ENCODE measurements at places on chromosomes 11 and 22.

DNA sequence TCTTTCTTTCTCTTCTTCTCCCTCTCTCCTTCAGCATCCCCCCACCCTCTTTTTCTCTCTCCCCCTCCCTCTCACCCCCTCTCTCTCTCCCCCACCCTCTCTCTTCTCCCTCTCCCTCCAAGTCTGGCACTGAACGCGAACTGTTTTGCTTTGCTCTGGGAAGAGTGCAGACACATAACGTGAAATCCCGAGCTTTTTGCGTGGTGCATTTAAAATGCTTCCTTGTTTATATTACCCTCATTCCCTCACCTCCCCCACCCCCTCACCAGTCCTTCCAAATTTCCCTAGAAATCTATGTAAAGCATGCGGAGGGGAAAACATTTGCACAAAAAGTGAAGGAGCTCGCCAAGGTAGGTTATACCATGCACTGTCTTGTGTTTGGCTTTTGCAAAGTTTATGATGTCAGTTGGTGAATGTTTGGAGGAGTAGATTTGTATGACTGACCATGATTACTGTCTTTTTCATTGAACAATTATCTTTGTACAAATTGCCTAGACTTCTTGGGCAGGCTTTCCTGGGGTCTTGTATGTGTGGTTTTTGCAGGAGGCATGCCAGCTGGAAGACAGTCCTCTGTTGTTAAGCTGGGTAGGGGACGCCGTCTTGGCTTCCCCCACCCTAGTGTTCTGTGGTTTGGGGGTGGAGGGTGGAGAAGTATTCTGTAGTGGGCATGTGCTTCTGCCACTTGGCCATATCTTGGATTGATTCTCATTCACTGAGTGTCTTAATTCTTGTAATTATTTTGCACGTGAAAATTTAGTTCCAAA, 123.7 kb upstream of the HSD17B12 start:
- DNase-seq: no peak

DNA sequence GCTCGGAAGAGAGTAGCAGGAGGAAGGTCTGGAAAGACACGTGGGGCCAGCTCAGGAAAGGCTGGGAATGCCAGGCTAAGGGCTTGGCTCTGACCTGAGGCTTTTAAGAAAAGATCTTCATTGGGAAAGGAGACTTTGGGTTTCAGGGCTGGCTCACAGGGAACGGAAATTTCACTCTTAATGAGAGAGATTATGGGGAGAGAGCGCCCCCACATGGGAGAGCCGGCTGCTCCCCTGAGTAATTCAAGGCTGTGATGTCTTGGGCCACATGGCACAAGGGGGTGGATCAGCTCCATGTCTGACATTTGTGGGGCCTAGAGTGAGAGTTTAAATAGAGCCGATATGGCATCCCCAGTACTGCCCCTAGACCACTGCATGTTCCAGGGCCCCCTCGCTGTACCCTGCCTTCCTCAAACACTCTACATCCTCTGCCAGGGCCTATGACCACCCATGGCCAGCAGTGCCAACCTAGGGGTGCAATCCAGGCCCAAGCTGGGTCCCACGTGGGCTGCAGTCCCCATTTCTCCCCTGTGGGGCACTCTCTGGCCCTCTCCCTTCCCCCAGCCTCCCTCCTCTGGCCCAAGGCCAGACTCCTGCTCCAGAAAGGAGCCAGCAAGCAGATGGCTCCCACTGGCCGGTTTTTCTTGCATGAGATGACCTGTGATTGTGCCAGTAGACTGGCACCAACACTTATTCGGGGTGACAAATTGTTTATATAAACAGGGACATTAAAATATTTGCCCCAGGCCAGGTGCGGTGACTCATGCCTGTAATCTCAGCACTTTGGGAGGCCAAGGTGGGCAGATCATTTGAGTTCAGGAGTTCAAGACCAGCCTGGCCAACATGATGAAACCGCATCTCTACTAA, 75.2 kb downstream of the ISX start:
- DNase-seq: peak; percentile 67

DNA sequence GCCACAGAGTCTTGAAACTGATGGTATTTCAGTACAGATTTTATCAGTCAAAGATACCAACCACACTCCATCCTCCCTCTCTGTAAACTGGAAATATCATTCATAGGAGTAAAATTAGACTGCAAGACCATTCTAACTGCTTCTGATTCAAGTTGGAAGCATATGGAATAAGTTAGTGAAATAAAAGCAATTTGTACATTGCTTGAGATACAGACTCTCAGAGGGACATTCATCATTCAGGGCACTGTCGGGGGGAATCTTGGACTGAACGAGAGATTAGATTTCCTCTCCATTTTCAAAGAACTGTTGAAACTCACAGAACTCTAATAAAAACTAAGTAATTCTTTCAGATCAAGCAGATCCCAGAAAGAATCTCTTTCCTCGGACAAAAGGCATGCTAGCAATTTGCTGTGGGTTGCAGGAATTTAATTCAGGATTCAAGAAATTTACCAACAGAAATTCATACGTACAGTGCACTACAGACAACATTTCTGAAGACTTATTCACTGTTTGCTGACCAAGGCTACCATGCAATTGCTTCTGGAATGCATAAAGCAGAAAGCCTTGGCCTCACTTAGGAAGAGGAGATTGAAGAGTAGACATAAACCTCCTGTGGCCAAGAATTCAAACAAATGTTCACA, 34.1 kb downstream of the PAMR1 start:
- peak; percentile 48 for DNase-seq

DNA sequence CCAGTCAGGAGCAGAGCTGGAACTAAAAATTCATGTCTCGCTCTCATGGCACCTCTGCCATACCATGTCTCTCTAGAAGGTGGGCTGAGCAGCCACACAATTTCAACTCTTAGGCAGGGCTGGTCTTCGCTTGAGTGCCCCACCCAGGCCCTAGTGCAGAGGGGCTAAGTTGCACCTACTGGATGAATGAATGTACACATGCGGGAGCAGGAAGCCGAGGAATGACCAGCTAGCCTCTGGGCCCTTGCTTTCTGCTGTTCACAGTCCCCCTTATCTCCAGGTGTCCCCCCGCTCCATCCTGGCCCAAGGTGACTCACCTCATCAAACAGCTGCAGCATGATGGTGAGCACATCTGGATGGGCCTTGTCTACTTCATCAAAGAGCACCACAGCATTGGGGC, 57.5 kb upstream of the PHOX2A start:
- DNase-seq: no peak

- no peak for DNase-seq
Observed at GRCh38 chr22:37290737-37291136, 8.4 kb downstream of the CYTH4 start.

GRCh38 chr11:74397501-74398243, 561 bp downstream of the PGM2L1 start:
- peak; percentile 61 for DNase-seq

- DNase-seq: no peak
Observed at GRCh38 chr11:69635804-69636511, 5.0 kb upstream of the CCND1 start.

- peak; percentile 32 for DNase-seq
Observed at GRCh38 chr11:84398017-84398626, 1112.0 kb upstream of the CCDC90B start.

DNA sequence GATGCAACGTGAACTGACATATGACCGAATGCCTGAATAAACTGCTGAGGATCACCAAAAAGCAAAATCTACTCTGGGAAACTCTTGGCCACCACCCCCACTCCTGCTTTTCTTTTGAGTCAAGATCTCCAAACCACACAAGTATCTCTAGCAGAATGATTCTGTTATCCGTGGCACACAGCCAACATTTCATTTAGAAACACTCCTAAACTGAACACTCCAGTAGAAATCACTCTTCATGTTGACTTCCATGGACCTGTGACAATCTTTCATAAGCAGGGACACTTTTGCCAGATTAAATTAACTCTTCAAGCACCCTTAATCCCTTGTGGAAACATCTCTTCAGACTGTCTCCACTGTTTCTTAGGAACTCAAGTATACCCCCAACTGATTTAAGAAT, 44.4 kb downstream of the VSIG10L2 start:
- DNase-seq: no peak

DNA sequence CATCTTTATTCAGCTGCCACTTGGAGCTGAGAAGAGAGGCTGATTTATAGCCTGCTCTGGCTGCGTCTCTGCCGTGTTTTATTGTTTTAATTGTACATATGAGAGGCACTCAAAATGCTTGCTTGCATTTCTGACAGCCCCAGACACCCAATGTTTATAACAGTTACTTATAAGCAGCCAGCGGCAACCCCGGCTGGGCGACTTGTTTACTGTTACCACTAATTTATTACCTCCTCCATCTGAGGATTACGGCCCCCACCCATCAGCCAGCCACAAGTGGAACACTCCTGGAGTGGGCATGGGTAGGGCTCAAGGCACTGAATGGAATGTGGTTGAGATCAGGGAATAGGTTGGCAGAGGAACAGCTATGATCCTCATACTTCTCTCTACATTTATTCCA, 61.2 kb downstream of the CLPB start:
- DNase-seq: no peak

DNA sequence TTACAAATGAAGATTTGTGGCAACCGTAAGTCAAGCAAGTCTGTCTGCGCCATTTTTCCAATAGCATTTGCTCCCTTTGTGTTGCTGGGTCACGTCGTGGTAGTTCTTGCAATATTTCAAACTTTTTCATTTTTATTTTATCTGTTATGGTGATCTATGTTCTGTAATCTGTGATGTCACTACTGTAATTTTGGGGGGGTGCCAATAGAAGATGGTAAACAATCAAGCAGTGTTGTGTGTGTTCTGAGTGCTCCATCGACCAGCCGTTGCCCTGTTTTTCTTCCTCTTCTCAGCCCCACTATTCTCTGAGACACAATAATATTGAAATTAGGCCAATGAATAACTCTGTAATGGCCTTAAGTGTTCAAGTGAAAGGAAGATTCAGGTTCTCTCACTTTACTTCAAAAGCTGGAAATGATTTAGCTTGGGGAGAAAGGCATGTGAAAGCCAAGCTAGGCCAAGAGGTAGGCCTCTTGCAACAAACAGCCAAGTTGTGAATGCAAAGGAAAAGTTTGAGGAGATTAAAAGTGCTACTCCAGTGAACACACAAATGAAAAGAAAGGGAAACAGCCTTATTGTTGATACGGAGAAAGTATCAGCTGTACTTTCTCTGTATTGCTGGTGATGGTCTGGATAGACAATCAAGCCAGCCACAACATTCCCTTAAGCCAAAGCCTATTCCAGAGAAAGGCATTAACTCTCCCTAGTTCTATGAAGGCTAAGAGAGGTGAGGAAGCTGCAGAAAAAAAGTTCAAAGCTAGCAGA, 7.5 kb downstream of the ZC3H12C start:
- no peak for DNase-seq

GRCh38 chr22:21101877-21102638, 56.3 kb downstream of the LRRC74B start:
- DNase-seq: peak; percentile 10

DNA sequence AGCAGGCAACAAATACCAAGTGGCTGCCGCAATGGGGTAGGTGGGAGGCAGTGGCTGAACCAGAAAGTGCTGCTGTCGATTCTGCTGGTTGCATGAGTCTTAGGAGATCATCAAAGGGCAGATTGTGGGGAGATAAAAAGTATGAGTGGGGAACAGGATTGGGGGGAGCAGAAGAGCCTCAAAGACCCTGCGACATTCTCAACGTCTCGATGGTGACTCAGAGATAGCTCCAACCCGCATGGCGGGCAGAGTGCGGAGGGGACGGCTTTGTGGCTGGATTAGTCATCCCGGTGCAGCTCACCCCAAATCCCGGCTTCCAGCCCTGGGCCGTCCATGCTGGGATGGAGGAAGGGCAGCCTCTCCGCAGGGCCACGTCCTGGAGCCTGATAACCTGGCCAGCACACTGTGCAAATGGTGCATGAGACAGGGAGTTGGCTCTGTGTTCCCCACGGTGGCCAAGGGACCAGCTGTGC, 11.6 kb upstream of the RTN4R start:
- no peak for DNase-seq

- DNase-seq: no peak
Observed at GRCh38 chr22:47089374-47089773, 326.9 kb downstream of the TBC1D22A start.

DNA sequence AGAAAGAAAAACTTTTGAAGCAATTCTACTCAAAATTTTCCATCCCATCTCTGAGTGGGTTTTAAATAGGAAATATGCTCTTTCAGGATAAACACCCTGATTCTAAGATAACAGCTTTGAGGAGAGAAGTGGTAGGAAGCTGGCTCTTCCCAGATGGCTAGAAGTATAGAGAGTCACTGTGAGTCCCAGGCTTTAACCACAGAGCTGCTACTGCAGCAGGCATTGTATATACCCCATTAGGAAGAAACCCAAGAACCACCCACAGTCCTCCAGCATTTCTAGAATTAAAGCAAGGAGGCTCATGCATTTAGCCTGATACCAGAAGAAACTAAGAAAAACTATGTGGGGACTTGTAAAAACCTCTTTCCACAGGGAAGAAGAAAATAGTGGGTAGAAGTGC, 1405.6 kb upstream of the TENM4 start:
- DNase-seq: no peak

- peak; percentile 82 for DNase-seq
Observed at GRCh38 chr11:64204464-64204989, 2.0 kb upstream of the FERMT3 start.

DNA sequence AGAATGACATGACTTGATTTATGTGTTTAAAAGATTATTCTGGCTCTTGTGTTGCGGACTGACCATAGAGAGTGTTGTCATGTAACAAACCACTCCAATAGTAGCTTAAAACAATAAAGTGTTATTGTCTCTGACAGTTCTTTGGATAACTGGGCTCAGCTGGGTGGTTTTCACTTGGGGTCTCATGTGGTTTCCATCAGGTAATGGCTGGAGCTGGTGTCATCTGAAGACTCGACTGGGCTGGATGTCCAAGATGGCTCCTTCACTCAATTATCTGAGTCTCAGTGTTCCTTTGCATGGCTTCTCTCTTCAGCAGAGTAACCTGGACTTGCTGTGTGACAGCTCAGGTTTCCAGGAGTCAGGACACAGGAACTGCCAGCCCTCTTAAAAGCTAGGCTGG, 104.3 kb upstream of the NNMT start:
- no peak for DNase-seq

DNA sequence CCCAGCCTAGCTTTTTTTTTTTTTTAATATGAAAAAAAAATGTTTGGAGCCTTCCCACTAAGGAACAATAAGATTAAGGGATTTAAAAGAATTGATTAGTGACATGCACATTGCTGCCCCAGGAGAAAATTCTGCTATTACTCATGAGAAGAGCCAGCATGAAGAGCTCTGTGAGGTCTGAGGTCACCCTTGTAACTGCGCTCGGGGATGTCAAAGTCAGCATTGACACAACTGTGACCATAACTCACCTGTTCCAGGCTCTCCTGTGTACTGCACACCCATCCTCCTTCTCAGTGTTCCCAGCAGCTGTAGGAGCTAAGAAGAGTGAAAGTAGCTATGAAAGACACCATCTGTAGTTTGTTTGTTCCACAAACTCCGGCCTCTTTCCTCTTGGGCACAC, 109.8 kb upstream of the FGF3 start:
- no peak for DNase-seq

DNA sequence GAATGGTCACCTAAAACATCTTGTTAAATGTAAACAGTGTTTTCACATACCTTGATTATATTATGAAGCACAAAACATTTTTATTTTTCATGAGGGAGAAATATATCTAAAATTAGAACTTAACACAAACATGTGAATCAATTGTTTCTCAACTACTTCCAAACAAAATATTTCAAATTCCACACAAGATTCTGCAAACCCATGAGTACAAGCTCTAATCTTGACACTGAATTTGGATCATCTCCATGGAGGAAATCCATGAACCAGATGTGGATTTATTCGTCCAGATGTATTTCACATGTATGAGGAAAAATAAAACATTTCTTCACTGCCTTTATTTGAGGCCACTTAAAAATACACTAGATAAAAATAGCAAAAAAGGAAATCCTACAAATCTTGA, 184.2 kb downstream of the SBF2 start:
- DNase-seq: no peak
